ENCODE measurements at places on chromosomes 4 and X.
A peak's percentile ranks its signal among the peaks of the same experiment; 100 is the strongest.

GRCh38 chr4:167838686-167839085 lies 253.7 kb upstream of the ANXA10 start:
- DNase-seq = no peak

- no peak for DNase-seq
Observed at GRCh38 chrX:118062048-118062789, 54.4 kb downstream of the KLHL13 start.

DNA sequence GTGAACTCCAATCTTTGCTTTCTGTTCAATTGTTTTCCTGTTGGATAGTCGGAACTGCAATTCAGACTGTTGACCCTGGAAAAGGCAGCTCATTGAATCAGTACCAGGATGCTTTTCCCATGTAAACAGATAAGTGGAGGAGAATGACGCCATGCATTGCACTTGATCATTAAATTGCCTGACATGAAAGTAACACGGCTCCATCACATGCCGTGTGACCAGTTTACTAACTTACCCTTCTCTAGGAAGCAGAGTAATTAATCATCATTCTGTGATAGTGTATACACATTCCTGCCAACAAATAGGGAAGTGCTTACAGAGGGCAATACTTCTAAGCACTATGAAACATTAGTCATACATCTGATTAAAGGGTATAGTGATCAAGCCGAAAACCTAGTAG lies 101.4 kb downstream of the PPARGC1A start:
- DNase-seq = no peak

GRCh38 chr4:102344520-102344953 lies 745 bp downstream of the SLC39A8 start:
- DNase-seq = peak; percentile 61

GRCh38 chrX:13778916-13779315 lies 38.0 kb downstream of the GPM6B start:
- DNase-seq = no peak

DNA sequence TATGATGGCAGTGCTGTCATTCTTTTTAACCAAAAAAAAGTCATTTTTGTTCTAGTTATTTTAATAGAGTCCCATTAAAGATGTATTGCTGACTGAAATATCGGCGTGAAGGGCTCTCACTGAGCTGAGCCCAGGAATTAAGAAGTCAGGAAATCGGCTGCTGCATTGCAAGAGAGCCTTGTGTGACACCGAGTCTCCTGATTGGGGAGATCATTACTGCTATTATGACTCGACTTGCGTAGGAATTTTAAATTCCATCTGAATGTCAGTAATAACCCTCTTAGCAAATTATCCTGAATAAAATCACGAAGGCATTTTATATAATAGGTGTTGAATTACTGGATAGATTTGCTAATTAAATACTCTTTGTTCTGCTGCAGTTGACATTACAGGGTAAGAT lies 111.5 kb downstream of the POLA1 start:
- DNase-seq = no peak

GRCh38 chr4:163367651-163368050 lies 24.0 kb downstream of the NPY5R start:
- DNase-seq = no peak

GRCh38 chr4:7156761-7157488 lies 35.4 kb upstream of the SORCS2 start:
- DNase-seq = no peak

- no peak for DNase-seq
Observed at GRCh38 chr4:123598331-123598730, 201.7 kb downstream of the SPRY1 start.

DNA sequence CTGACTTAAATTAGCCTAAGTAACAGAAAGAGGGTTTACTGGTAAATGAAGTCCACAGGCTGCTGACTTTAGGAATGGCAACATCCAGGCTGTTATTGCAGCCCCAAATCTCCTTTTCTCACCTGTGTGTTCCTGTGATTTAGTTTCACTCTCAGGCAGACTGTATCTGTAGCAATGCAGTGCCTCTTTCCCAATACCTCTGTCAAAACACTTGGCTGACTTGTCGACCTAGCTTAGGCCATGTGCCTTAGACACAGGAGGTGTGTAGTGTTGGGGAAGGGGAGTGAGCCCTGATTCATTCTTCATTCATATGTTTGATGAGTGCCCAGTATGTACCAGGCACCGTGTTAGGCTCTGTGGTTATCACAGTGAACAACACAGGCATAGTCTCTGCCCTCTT lies 46.9 kb downstream of the JADE3 start:
- DNase-seq = no peak

DNA sequence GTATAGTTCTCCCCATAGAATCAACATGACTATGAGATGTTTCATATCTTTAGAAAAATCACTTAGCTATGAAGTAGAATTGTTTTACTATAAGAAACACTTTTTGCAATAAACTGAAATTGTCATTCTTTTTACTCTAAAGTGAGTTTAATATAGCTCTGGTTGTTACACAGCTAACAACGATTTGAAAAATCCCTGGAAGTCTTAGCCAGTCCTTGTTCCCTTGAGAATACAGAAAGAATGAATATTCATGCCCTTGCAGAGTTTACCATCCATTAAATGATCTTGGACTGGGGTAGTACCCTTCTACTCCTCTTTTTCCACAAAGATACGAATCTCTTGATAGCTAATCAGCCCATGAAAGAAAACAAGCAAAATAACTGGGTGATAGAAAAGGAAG lies 141.8 kb downstream of the JADE1 start:
- DNase-seq = no peak

DNA sequence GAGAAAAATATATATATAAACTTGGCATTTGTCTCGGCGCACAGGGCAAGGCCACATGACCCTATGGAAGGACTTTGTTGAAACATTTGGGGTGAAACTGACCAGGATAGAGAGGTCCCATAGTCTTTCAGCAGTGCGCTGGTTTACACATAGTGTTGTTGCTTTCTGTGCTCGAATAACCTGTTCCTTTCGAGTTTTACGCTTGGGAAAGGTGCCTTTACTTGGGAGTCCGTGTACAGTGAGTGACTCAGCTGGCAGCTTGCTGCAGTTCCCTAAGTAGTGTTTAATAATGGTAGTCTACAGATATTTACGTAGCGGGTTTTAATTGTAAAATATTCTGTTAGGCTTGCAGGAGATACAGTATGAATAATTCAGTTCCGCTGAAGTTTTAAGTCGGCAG lies 578 bp downstream of the APOOL start:
- DNase-seq = no peak

Data from stimulated activated CD4-positive, alpha-beta T cell treated with anti-CD3 and anti-CD28 coated beads, Interleukin-4, amount 100 ng/mL, for 48 hours (primary cell).